ENCODE measurements at places on chromosomes 11 and 22.

DNA sequence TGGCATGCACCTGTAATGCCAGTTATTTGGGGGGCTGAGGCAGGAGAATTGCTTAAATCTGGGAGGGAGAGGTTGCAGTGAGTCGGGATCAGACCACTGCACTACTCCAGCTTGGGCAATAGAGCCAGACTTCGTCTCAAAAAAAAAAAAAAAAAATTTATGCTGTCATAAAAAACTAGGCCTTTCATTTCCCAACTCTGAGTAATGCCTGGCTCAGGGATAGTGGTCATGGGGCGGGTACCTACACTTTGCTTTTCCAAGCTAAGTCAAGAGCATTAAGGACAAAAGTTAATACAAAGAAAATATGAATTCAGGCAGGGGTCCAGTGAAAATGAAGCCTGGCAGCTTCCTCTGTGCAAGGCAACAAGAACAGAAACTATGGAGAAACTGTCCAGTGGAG, 16.3 kb downstream of the CPSF7 start:
- no peak for DNase-seq

- peak; percentile 48 for DNase-seq
These were observed 3.2 kb upstream of the RTN4RL2 start for GRCh38 chr11:57456960-57457642.

GRCh38 chr11:73980001-73980961, 2.4 kb downstream of the UCP2 start:
- peak; percentile 49 for DNase-seq

DNA sequence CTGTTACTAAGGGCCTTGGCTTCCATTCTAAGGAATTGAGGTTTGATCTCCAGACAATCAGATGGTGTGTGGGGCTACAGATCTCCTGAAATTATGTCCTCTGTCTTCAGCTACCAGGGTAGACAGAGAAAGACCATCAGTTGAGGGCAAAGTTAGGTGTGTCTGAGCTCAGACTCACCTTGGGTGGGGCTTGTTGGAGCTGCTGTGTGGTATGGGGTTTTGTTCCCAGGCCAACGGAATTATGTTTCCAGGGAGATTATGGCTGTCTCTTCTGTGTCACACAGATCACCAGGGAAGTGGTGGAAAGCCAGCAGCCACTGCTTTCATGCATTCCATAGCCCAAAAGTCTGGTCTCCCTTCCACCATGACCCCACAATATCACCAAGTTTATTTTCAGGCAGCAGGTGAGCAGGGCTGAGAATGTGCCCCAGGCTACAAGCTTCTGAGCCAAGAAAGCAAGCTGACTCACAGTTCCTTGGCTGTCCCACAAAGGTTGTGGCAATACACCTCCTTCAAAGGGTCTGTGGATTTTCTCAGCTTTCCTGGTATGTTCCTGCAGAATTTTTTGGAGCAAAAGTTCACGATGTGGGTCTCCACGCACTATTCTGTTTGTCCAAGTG, 714.9 kb downstream of the LUZP2 start:
- DNase-seq: no peak

- DNase-seq: no peak
These were observed 152.9 kb upstream of the NAV2 start for GRCh38 chr11:19559746-19560145.

GRCh38 chr22:35568751-35569739, 28.4 kb downstream of the RASD2 start:
- DNase-seq: no peak

DNA sequence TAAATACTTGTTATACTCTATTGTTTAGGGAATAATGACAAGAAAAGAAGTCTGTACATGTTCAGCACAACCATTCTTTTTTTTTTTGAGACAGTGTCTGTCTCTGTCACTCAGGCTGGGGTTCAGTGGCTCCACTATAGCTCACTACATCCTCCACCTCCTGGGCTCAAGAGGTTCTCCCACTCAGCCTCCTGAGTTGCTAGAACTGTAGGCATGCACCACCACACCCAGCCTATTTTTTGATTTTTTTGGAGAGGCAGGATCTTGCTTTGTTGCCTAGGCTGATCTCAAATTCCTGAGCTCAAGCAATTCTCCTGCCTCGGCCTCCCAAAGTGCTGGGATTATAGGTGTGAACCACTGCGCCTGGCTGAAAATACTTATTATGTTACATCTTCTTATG, 250.0 kb downstream of the MIAT start:
- no peak for DNase-seq

DNA sequence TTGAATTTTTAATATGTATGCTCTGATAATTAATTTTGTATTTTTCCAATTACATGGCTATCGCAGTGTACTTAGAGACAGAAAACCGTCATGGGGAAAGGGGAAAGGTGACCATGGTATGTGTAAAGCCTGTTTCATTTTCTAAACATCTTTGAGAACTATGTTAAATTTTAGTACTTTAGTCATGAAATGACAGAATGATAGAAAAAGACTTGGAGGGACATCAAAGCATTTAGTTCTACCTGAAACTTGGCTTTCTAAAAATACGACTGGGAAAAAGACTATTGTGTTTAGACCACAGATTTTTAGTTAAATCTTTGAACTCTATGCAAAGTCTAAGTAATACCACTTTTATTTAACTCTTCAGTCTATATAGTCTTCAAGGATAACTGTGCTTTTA, 54.1 kb downstream of the MAML2 start:
- DNase-seq: no peak

- DNase-seq: no peak
These were observed 60.2 kb upstream of the CDON start for GRCh38 chr11:126122863-126123262.

DNA sequence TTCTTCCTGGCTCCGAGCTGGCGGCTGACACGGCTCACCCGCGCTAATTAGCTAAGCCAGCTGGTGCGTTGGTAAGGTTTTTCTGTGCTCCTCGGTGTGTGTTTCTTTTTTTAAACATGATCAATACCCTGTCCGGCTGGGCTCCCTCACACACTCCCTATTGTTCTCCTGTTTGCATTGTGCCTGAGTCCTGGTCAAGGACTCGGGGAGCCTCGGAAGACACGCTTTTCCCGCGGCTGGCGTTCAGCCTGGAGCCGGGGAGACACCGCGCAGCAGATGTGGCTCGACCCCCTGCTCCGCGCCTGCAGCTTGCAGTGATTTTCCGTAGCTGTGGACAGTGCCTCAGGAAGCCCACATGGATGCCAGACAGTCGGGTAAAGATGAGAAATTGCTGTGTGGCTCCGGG, 454.9 kb upstream of the CADM1 start:
- DNase-seq: no peak

DNA sequence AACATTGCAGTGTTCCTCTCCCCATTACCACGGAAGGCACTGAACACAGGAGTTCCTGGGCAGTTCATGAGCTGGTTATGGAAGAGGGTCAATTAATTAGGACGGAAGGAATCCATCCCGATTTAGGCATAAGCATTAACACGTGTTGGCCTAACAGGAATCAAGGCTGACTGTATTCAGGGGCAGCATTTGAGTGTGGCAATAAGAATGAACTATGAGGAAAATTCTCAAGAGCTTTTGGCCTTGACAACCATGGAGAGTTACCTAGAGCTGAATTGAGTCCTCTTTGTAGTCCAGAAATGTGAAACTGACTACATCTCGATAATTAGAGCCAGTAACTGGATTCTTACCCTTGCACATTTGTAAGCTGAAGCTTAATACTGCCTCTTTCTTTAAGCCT, 82.4 kb upstream of the CRTAM start:
- DNase-seq: no peak

DNA sequence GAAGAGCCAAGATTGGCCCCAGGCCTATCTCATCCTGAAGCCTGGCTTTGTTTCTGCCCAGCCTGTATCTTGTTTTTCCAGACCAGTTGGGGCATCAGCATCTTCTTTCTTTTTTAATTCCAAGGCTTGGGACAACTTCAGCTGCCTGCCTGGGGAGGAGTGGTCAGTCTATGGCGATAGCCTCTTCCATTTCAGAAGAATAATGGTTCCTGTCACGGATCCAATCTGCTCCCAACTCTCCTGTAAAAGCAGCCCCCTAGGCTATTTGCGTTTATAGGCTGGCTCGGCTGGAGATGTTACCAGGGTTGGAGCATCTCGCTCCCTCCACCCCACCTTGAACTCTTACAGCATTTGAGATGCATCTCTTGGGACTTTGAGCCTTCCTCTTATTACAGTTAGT, 145.2 kb upstream of the CADM1 start:
- no peak for DNase-seq

- no peak for DNase-seq
These were observed 34.2 kb downstream of the SHISA8 start for GRCh38 chr22:41880653-41881052.

- DNase-seq: no peak
These were observed 507.6 kb downstream of the INSC start for GRCh38 chr11:15622231-15622890.

DNA sequence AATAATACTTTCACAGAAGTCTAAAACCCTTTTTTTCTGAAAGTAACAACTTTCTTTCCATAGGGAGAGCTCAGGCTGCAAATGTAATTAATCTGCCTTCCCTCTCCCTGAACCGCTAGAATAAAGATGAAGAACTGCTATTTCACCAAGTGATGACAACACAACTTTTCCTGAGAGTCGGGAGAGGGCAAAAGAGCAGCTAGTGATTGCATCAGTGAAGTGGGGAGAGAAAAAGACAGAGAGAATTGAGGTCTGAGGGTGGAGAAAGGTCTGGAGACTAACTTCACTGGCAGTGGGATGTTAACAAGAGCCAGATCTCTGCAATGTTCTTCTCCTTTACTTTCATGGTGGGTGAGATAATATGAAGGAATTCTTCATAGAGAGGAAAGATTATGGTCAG, 10.9 kb upstream of the MPEG1 start:
- no peak for DNase-seq

DNA sequence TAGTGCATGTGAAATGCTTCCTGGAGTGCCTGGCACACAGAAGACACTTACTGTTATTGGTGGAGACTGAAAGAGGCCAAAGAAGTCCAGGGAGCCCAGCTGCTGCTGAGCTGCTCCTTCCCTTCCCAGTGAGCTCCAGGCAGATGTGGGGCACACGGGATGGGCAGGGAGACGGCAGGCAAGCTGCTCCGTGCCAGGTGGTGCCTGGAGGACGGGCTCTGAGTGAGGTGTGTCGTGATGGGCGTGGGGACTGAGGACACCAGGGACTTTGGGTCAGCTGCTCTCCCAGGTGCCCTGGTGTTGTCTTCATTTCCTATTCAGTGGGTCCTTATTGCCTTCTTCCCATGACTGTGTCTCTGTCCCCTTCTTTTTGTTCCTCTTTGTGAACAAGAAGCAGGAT, 19.5 kb downstream of the TAB1 start:
- DNase-seq: no peak

DNA sequence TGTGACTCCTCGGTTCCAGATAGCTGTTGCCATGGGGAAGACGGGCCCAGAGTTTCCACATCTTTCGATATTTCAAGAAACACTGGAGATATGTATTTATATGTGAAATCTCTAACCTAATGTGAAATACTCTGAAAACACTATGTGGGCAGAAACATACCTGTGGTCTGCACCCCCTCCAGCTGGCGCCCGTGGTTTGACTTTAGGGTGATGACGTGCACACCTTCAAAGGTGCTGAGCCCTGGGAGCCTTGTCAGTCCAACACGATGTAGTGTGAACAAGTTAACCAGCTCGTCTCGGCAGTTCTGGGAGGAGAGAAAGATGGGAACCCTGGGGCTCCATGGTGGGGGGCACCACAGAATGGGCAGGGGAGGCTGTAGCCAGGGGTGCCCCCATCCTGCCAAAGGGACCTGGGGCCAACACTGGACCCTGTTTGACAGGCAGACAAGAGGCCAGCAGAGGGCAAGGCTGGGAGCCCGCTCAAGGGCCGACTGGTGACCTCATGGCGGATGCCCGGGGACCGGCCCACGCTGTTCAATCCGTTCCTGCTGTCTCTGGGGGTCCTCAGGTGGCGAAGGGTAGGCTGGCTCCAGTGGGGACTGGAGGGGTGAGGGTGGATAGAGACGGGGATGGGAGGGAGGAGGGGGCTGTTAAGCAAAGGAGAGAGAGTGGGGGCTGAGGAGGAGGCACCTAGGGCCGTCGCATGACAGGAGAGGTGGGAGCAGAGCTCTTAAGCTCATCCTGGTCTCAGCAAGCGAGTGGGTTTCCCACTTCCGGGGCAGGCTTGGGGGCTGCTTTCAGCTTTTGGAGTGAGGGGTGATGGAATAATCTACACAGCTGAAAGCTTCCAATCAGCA, 43.8 kb downstream of the TRIOBP start:
- DNase-seq: no peak

GRCh38 chr11:21949763-21950413, 243.0 kb upstream of the ANO5 start:
- no peak for DNase-seq

All from stimulated activated CD4-positive, alpha-beta T cell treated with anti-CD3 and anti-CD28 coated beads, Interleukin-12 subunit alpha, Interleukin-12 subunit beta, amount 100 ng/mL, for 24 hours (primary cell).